ENCODE measurements at places on chromosomes 12 and 14. TPM values are rescaled to one million over a fixed set of nuclear protein-coding genes. Genes with fewer than 3 reads are reported as not detected.

The NR4A1 gene
- total RNA-seq, result 131 TPM

The PIANP gene
- total RNA-seq, result 5.0 TPM

The PTGER2 gene
- 3.9 TPM for total RNA-seq

The BHLHE41 gene
- 99.6 TPM for total RNA-seq

The CIROP gene
- not detected for total RNA-seq

The BATF gene
- total RNA-seq, result 5.7 TPM

The RPL10L gene
- not detected for total RNA-seq

The TAS2R42 gene
- total RNA-seq, result not detected

The MYH6 gene
- not detected for total RNA-seq

The TAS2R7 gene
- total RNA-seq, result not detected

The OR4Q3 gene
- total RNA-seq, result not detected

Data from mucosa of gallbladder (tissue), 1 donor.